ENCODE measurements at places on chromosomes 3 and 15.

DNA sequence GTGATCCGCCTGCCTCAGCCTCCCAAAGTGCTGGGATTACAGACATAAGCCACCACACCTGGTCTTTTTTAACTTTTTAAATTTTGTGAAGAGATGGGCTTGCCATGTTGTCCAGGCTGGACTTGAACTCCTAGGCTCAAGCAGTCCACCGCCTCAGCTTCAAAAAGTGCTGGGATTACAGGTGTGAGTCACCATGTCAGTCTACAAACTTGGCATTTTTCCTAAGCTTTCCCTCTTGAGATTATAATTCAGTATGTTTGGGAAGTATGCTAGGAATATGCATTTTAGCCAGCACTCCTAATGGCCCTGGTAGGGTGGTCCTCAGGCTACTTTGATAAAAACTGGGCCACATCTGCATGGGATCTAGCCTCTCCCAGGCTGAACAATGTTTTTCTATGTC is 4.4 kb downstream of the WDR73 start:
- DNase-seq, result no peak

- DNase-seq, result no peak
Observed at GRCh38 chr15:74500401-74500800, 39.4 kb upstream of the UBL7 start.

DNA sequence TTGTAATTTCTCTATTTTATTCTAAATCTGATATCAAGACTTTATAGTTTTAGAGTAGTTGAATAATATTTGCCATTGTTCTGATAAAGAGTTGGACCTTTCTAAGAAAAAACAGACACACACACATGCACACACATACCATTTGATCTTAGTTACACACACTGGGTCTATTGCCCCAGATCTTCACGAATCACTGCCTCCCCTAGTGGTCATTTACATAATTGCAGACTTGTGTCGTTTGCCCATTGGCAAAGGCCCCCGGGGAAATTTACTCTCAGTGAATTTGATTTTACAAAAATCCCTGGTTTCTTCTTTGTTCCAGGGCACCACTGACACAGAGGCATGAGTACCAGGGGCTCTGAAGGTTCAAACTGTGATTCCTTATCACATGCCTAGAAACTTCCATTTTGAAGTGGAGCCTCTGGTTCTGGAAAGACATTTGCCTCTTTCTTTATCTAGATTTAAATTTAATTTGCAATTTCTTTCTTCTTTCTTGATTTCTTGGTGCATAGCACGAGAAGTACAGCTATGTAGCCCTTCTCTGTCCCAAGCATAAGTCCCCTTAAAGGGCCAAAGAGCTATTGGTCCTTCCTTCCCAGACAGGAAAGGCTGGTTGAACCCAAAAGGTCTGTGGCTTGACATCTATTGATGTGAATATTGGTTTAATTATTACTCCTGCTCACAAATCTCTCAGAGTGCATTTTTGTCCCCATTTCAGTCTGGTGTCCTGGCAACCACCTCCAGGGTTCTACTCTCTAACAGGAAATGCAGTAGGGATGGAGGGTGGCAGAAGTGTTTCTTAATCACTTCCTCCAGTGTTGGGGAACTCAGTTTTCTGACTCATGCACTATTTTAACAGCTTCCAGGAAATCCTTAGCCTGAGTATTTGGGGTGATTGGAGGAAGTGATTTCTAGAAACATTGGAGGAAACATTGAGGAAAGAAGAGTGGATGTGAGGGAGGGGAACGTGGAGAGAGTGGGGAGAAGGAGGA is 32.4 kb upstream of the SLC6A11 start:
- DNase-seq, result peak; percentile 23

GRCh38 chr15:25767356-25768151 is 95.6 kb downstream of the ATP10A start:
- no peak for DNase-seq

DNA sequence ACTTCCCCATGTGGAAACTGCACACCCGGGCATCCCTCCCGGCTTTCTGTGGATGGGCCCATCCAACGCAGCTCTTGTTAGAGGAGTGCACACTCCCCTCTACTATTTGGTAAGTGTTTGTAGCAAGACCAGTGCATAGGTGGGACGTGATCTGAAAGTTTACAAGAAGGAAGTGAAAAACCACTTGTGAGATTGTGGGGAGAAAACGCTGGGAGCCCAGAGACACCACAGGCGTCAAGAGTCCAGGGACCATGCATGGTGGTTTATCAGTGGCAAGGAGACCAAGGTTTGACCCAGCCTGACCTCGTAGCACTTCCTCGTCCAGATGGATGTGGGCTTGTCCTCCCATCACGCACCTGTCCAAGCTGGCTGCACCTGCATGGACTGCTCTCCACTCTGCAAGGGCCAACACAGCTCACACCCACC is 51.6 kb downstream of the ATP10A start:
- no peak for DNase-seq

- DNase-seq, result no peak
Observed at GRCh38 chr3:134067531-134068161, 37.9 kb upstream of the SLCO2A1 start.

GRCh38 chr3:158725348-158726011 is 6.8 kb downstream of the RARRES1 start:
- no peak for DNase-seq

DNA sequence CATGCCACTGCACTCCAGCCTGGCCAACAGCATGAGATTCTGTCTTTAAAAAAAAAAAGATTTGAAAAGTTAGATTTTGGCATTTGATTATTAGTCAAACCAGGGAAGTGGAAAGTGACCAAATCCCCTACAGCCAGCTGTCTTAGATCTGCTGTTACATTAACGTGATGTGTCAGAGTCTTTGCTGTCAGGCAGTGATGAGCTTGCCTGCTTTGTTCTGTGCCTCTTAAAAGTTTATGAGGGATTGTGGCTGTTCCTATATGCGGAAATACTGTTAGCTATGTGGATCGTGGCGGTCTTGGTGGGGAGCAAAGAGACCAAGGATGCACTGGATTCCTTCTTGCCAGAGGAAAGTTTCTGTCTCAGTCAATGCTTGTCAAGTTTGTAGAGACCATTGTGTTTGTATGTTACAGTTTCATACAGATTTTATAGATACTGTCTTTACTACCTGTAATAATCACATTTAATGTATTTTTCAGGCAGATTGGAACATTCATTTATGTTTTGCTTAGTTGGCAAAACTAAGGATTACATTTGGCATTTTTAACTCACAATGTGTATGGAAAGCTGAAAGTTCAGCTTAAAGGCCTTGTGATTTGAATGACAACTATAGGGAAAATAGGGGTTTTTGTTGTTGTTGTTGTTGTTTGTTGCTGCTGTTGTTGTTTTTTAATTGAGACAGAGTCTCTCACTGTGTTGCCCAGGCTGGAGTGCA is 137.4 kb downstream of the VPS8 start:
- DNase-seq, result no peak

DNA sequence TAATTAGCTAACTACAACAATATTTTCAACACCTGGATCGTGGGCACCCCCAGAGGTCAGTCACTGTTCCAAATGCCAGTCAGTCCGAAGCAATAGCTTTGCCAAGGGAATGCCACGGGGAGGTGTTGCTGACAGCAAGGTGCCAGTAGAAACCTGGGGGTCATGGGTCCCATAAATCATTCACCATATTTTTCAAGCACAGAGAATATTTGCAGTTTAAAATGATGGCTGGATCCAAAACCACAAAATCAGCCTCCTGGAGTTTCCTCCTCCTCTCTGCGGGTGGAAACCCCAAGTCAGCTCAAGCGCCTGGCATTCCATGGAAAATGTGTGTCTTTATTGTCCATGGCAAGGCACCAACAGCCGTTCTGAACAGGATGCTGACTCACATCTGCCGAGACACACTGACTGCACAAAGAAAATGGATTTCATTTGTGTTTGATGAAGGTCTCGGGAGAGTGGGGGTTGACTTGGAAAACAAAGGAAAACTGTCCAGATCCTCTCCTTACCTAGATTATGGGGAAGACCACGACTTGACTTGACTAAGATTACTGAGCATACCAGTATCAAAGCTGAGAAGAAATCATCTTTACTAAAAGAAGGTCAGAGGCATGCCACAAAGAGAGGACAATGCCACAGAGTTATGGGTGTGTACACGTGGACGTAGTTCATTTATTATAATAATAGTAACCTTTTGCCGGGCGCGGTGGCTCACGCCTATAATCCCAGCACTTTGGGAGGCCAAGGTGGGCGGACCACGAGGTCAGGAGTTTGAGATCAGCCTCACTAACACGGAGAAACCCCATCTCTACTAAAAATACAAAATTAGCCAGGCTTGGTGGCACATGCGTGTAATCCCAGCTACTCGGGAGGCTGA is 26.4 kb downstream of the ANXA2 start:
- DNase-seq, result no peak

GRCh38 chr3:151307131-151307530 is 9.5 kb downstream of the GPR87 start:
- DNase-seq, result no peak

- DNase-seq, result no peak
Observed at GRCh38 chr15:64134345-64134829, 17.1 kb upstream of the SNX22 start.

DNA sequence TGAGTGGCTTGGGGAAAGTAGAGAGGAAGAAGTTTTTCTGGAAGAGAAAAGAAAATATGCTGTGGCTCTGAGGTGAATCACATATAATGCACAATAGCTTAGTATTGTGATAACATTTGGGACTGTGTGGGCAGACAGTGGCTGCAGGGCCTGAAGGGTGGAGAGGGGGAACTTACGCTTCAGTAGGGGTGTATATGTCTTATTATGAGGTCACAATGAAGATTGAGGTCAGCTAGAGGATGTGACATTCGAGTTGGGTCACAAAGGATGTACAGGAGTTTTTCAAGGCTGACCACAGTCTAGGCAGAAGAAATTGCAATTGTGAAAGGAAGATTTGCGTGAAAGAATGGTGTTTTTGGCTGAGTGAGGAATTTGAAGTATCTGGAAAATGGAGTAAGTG is 414.8 kb downstream of the LPP start:
- no peak for DNase-seq

GRCh38 chr3:196726788-196727675 is 12.6 kb upstream of the PAK2 start:
- no peak for DNase-seq

GRCh38 chr3:111045564-111045963 is 26.1 kb upstream of the NECTIN3 start:
- DNase-seq, result no peak

- DNase-seq, result no peak
Observed at GRCh38 chr15:65207280-65207840, 3.9 kb downstream of the CILP start.

DNA sequence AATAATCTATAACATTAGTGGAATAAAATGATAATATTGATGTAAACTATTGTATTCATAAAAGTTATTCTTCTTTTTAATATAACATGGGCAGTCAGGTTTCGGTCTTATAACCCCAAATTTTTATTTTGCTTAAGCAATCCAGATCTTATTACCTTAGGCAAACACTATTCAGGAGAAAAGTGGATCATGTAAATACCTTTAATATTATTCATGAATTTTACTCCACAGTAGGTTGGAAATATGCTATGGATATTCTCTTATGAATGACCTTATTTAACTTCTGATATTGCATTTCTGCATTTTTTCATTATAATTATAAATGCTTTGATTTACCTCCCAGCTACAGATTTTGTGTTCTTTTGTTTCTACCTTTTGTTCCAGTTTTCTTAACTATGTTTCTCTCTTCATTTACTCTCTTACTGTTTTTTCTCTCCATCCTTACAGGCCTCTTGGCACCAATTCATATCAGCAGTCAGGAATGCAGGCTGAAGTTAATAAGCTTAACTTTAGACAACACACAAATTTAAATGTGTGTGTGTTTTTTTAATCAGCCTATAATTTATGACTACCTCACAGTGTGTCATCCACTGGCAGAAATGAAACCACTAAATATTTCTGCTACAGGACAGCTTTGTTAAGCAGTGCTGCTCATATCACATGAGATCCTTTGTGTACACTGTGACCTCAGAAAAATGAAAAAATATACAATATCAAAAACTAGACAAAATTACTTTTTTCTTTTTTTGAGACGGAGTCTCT is 111.0 kb downstream of the NSUN3 start:
- no peak for DNase-seq

- no peak for DNase-seq
Observed at GRCh38 chr3:123386477-123387040, 62.3 kb downstream of the ADCY5 start.

DNA sequence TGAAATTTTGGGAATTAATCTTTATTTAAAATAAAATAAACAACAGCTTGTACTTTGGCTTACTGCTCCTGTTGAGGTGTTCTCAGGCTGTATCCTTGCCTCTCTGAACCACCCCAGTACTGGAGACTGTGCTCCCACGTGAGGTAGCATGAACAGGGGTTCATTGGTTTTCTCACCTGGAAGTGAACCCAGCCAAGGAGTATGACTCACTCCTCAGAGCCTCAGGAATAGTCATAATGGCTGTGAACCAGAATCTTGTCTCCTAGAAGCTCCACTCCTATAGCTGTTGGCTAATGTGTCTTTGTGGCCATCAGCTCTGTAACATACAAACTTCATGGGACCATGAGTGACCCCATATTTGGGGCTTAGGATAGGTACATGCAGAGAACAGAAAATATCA is 122.5 kb upstream of the ST8SIA2 start:
- no peak for DNase-seq

GRCh38 chr3:186275436-186275835 is 86.6 kb downstream of the DGKG start:
- no peak for DNase-seq

GRCh38 chr15:43913026-43913780 is 86.4 kb downstream of the WDR76 start:
- DNase-seq, result no peak

DNA sequence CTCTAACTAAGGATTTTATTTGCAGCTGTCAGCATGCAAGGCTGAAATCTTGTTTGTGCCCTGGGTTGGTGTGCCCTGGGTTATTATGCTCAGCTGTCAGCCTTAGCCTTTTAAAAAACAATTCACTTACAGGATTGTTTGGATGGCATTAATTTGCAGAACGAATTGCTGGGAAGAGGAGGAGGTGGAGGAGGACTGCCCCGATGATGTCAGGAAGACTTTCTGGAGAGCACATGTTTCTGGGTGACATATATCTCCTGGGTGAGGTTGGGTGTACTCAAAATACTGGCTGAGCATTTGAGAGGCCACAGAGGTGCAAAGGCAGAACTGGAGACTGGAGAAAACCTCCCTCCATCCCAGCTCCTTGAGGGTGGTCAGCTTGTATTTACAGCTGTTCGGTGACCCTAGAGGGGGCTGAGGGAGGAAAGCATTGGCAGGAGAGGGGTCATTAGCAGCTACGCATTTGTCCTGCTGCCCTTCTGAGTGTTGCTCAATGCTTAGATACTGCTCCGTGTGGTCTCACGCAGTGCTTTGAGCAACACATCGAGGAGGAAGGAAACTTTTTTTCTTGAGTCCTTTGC is 59.8 kb upstream of the PSMD6 start:
- no peak for DNase-seq

GRCh38 chr3:142884531-142884930 is 4.4 kb downstream of the PCOLCE2 start:
- no peak for DNase-seq

GRCh38 chr3:70010346-70010745 is 10.8 kb downstream of the SAMMSON start:
- no peak for DNase-seq

DNA sequence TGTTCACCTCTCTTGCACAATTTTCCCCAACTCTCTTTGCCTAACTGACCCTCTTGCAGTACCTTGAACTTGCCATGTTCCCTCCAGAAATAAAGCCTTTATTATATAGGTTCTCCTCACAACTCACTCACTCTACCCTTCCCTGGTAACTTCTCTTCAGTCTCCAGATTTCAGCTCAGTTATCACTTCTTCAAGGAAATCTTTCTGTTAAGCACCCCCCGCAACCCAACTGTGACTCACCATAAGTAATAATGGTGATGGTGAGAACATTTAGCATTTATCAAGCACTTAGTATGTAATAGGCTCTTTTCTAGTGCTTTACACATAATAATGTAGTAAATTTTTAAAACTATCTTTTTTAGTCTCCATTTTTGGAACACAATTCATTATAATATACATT is 8.1 kb upstream of the OR5K1 start:
- DNase-seq, result no peak
